Gastroesophageal sphincter (tissue), 4 donors: ENCODE measurements at places on chromosomes 12 and 14.

DNA sequence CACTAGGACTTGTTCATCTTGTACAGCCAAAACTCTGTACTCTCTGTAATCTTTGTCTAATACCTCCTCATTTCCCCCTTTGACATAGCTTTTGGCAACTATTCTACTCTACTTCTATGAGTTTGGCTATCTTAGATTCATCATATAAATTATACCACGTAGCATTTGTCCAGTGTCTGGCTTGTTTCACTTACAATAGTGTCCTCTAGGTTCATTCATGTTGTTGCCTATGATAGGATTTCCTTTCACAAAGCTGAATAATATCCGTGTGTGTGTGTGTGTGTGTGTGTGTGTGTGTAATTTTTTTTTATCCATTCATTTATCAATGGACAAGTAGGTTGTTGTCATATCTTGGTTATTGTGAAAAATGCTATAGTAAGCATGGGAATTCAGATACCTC lies 209.5 kb downstream of the KCNC2 start:
- no peak for ATAC-seq

- ATAC-seq: no peak
These were observed 224.2 kb upstream of the PWP1 start for GRCh38 chr12:107461222-107461975.

DNA sequence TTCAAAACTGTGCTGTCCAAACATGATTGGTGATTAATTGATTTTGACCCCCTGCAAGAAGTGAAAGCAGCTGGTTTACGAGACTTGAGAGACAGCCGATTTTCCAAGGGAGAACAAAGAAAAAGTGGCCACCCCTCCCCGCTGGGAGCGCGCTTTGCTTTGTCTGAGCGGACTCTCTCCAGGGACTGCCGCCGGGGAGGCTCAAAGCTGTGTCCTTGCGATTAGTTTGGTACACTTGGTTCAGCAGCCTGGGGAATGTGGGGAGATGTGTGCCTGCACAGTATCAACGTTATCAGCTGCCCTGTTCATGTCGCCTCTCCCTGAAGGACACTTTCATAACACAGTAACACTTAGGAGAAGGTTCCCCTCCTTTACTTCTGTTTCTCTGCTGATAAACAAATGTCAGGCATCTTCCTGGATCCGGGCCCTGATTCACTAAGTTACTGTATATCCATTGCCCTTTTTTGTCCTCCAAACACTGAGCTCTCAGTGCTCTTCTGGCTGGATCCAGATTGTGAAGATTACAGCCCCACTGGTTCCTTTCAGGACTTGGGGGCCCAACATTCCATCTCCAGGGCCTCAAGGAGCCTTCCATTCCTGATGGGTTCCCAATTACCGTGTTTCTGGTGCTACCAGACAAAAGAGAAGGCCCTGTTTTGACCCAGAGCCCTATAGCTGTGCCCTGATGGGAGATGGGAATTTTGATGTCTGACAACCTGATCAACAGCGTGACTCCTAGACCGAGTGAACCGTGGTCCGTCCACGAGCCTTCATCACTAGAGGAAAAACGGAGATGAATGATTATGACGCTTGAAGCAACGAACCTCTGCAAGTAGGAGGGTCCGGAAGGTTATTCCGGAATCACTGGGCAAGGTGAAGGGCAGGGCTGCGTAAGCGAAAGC lies 31.7 kb upstream of the TUBA1C start:
- ATAC-seq: no peak

DNA sequence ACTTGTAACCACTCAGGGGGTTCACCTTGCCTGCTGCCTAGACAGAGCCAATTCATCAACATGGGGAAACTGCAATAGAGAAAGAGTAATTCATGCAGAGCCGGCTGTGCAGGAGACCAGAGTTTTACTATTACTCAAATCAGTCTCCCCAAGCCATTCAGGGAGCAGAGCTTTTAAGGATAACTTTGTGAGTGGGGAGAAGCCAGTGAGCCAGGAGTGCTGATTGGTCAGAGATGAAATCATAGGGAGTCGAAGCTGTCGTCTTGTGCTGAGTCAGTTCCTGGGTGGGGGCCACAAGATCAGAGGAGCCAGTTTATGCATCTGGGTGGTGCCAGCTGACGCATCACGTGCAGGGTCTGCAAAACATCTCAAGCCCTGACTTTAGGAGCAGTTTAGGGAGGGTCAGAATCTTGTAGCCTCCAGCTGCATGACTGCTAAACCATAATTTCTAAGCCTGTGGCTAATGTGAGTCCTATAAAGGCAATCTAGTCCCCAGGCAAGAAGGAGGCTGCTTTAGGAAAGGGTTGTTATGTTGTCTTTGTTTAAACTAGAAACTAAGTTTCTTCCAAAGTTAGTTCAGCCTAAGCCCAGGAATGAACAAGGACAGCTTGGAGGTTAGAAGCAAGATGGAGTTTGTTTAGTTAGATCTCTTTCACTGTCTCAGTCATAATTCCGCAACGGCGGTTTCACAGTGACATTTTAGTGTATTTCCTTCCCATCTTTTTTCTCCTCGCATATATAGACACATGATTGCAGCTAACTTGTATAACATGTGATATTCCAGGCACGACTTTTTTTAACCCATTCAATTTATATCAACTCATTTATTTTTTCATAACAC lies 68.9 kb upstream of the NCOR2 start:
- no peak for ATAC-seq

DNA sequence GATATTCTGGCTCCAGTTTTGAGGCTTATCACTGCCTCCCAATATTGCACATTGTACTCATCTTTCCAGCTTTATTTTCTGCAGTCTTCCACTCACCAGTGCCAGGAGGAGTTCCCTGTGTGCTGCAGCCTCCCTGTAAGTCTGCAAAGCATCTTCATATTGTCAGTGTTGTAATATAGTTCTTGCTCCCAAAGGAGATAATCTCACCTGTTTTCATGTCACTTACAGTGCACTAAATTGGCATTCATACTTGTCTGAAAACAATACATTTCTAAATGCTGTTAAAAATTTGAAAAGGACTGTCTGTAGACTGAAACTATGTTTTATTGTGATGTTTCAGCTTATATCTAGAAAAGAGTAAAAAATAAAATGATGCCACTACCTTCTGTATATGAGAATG lies 146.8 kb upstream of the TMTC1 start:
- ATAC-seq: no peak
